NB4 (cell line): ENCODE measurements at places on chromosomes 16 and 17.

GRCh38 chr16:70682239-70683145 lies 3.4 kb downstream of the MTSS2 start:
- DNase-seq, result no peak

DNA sequence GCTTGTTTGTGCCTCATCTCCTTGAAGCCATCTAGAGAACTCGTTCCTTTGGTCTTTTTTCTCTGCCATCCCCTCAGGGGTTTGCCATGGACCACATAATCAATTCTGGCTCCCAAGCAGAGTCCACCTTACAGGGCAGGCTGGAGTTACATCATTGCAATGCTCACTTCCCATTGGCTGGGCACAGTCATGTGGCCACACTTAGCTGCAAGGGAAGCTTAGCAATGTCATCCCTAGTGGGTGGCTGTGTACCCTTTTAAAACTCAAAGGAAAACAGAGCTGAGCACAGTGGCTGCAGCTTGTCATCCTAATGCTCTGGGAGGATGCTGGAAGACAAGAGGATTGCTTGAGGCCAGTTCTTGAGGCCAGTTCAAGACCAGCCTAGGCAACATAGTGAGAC lies 41.9 kb upstream of the POLR3E start:
- DNase-seq, result peak; percentile 23

DNA sequence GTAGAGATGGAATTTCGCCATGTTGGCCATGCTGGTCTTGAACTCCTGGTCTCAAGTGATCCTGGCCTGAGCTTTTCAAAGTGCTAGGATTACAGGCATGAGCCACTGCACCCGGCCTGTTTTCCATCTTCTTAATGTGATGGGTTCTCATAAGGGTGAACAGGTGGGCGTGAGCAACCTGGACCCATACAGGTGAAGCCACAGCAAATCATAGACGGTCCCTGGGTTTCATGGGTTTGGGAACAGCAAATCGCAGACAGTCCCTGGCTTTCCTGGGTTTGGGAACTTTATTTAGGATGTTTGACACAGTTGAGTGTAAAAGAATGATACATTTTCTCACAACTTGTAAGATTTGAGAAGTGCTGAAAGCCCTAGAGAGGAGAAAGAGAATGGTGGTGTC lies 12.9 kb upstream of the MEIOB start:
- DNase-seq, result no peak

GRCh38 chr16:9703731-9704130 lies 478.5 kb downstream of the GRIN2A start:
- DNase-seq, result no peak

DNA sequence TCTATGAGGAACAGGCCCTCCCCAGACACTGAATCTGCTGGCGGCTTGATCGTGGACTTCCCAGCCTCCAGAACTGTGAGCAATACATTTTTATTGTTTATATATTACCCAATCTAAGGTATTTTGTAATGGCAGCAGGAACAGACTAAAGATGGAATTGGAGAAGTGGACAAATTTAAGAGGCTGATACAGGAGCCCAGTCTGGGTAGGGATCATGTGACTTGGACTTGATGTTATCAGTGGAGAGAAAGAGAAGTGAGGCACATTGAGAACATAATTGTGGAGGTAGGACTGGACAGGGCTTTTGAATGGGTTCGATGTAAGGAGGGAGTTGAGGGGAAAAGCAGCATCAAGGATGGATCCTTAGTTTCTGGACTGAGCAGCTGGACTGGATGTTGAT lies 93.8 kb downstream of the USP31 start:
- DNase-seq, result peak; percentile 55

DNA sequence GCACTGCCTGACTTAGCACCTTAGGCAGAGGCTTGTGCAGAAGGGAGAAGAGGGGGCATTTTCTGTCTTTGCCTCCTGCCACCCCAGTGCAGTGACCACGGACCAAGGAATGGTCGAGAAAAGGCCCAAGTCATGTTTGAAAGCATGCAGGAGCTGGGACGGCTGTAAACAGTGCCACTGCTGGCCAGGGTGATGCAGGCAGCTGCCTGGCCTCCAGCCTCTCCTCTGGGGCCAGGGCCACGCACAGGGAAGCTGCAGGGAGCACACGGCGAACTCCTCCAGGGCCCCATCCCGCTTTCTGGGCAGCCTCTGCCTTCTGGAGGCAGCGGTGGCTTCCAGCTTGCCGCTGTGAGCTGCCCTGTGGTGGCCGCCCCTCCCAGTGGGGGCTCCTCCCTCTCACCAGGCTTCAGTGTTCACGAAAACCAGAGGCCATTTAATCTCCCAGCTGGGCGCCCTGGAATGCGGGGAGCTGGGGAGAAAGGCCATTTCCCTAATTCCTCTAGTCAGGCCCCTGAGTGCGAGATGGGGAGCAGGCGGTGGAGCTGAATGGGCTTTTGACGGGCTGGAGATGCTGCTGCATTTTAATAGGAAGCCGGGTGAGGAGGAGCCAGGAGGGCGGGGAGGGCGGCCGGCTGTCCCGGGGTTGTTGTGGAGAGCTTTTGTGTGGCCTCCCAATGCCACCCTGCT lies 28.7 kb upstream of the DNAI2 start:
- no peak for DNase-seq

DNA sequence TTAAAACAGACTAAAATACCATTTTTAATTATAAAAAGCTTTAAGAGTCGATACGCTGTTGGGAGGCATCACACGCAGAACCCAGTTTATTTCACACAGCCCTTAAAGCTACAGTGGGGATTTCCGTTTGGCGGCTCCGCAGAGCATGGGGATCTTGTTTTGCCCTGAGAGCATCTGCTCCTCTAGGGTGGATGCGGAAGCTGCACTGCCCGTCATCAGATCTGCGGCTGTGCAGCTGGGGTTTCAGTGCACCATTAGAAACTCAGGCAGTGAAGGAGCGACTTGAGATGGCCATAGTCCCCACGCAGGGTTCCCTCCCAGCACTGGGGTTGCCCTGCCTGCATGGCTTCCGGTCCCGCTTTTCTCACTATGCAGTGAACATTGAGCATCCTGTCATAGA lies 62.2 kb upstream of the CHMP6 start:
- no peak for DNase-seq

DNA sequence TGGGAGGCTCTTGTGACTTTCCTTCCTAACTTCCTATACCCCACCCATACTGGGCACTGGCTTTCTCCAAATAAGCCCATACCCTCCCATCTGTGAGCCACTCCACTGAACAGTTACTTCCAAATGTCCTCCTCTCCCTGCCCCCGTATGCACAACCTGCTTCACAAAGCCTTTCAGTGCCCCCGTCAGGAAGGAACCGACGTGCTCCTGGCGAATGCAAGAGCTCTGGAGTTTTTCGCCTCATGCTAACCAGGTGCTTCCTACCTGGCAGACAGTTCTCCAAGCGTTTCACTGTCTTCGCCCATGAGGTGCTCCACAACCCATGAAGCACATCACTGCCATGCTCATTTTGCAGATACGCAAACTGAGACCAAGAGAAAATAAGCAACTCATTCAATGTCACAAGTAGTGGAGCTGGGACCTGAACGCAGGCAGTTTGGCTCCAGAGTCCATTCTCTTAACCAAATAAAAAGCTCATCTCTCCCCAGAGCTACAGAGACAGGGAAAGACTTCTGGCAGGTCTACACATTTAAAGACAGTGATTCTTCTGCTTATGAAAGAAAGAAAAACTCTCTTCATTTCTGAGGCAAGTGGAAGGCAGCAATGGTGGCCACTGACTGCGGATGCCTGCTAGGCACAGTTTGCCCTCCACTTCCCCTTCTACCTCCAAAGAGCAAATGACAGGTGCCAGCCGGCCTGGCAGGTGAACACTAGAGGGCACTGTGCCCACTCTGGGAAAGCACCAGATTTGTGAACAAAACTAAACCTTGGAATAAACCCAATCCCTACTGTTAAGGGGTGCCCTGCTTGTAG lies 23.8 kb downstream of the SPHK1 start:
- DNase-seq, result peak; percentile 70

- peak; percentile 52 for DNase-seq
Measured at GRCh38 chr17:27430882-27431491, 25.3 kb upstream of the KSR1 start.

DNA sequence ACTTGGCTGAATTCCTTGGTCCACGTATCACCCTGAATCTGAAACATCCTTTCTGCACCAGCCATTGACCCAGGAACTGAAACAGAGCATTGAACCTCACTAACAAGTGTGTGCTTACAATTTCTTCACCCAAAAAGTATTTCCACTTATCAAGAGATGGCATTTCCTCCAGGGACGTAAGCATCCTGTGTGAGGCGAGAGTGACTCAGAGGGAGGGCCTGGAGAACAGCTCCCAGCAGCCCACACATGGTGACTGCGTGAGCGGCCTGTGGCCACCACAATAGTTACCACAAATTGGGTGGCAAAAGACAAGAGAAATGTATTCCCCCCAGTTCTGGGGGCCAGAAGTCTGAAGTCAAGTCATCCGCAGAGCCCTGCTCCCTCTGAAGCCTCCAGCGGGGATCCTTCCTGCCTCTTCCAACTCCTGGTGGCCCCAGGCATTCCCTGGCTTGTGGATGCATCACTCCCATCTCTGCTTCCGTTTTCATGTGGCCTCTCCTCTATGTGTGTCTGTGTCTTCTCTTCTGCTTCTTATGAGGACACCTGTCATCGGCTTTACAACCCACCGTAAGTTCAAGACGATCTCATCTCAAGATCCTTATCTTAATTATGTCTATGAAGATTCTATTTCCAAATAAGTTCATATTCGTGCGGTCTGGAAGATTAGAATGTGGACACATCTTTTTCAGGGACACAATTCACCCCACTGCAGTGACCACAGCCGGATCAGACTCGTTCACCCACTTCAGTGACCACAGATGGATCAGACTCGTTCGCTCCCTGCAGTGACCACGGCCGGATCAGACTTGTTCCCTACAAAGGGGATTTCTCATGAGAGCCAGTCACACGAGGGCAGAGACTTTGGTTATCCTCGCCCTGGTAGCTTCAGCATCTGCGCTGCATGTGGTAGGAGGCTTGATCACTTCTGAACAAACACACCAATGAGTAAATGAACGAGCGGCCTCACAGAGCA lies 122.6 kb upstream of the FOXF1 start:
- DNase-seq, result peak; percentile 90

GRCh38 chr17:75096082-75096625 lies 8.4 kb downstream of the SLC16A5 start:
- DNase-seq, result peak; percentile 92

- peak; percentile 33 for DNase-seq
Measured at GRCh38 chr16:53503991-53504663, 1.1 kb upstream of the AKTIP start.

DNA sequence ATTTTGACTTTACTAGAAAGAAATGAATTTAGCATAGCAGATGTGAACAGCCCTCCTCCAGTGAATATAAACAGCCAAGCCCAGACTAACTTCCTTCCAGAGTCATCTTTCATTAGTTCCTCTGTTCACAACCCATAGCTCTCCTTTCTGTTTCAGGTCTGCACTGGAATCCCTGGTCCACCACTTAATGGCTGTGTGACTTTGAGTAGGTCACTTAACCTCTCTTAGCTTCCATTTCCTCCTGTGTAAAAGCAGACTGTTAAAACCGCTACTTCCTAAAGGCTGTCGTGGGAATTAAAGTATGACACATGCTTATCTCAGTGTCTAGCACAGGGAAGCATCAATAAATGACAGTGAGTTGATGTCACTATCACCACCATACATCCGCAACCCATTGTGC lies 7.5 kb downstream of the SLC6A4 start:
- DNase-seq, result no peak

DNA sequence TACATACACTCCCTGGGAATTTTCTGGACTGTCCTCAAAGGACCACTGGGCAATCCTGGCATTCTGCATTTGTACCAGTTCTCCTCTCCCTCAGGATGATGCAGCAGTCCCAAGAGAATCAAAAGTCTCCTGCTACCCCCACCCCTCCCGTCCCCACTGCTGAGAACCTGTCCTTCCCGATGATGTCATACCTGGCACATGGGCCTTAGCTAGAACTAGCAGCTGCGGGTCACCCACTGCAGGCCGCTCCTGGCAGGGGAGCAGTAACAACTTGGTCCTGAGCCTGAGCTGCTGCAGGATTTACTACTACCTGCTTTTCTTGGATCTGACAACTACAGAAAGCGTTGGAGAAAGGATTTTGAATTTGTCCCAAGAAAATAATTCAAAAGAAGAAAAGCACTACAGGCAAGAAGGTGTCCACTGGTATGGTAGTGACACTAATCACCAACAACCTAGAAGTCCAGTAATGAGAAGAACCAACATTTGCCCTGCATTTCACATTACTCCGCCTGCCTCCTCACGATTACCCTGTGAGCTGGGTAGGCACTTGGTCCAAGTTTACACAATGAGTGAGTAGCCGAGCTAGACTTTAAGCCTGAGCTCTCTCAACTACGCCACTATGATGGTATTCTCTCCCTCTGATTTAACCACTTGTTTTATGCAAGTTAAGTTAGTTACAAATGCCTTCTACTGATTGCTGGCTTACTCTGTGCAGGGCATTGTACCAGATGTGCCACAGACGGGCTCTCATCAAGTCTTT lies 55.3 kb upstream of the ETV4 start:
- no peak for DNase-seq
